Lung microvascular endothelial cell (primary cell): ENCODE measurements at places on chromosomes 6 and 20.

- no peak for DNase-seq
Measured at GRCh38 chr6:33189164-33189563, 3.1 kb downstream of the COL11A2 start.

DNA sequence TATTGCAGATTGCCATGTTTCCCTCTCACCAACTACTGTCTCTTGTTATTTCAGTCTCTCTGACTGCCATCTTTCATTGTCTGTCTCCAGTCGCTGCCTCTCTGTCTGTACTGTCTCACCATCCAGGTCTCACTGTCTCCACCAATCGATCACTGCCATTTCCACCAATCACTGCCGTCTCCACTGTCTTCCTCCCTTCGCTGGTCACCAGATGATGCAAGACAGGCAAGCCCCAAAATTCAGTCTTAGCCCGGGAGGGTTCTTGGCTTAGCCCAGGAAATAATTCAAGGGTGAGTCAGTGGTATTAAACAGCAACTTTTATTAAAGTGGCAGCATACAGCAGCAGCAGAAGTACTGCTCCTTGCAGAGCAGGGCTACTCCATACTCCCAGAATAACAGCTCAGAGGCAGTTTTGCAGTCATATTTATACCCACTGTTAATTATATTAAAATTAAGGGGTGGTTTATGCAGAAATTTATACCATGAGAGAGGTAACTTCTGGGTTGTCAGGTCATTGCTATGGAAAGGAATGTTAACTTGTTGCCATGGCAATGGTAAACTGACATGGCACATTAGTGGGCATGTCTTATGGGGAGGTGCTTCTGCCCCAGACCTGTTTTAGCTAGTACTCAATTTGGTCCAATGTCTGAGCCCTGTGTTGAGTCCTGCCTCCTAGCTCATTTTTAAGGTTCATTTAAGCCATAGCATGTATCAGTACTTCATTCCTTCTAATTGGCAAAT is 23.0 kb upstream of the ECHDC1 start:
- no peak for DNase-seq

DNA sequence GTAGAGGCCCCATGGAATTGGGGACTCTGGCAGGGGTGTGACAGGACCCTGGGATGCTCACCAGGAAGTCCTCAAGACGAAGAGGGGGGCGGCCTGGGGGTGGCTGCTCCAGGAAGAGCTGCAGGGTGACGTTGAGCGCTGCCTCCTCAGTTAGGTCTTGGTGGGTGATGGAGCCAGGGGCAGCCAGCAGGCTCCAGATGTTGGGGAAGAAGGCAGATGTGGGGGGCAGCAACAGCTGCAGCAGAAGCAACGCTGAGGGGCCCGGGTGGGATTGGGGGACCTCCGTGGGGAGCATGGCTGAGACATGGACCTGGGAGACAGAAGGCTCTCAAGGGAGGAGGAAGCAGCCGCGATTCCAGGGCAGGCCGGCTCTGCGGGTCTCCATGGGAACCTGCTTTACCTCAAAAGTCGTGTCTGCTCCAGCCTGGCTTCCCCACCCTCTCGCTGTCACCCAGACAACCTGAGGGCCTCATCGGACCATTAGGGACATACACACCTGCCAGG is 591 bp downstream of the VWA7 start:
- DNase-seq: no peak

DNA sequence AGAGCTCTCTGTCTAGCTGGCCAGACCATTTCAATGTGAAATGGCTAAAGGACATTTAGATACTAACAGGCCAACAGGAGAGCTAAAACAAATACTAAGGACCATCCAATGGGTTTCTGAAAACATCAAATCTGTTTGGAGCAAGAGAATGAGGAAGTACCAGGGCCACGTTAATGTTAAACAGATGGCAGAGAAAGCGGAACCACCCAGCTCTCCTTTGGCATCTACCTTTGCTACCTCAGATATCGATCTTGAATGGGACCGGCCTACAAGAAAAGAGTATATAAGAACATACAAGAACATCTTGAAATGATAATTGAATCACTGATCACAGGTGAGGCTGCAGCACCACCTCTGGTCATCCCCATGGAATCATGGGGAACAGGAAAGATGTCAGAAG is 31.8 kb downstream of the KCNK5 start:
- DNase-seq: no peak

GRCh38 chr20:38604873-38605303 is 3.3 kb downstream of the ARHGAP40 start:
- DNase-seq: peak; percentile 89
